ENCODE measurements at places on chromosomes 4 and X.
A peak's percentile ranks its signal among the peaks of the same experiment; 100 is the strongest.

GRCh38 chr4:8244931-8245460 lies 24.6 kb upstream of the HTRA3 start:
- DNase-seq, result no peak

- peak; percentile 41 for DNase-seq
These were observed 27.2 kb downstream of the HTR2C start for GRCh38 chrX:114611018-114611619.

- no peak for DNase-seq
These were observed 191.7 kb upstream of the RASGEF1B start for GRCh38 chr4:81663368-81663767.

GRCh38 chrX:100477958-100478357 lies 67.9 kb upstream of the PCDH19 start:
- DNase-seq, result no peak

- DNase-seq, result no peak
These were observed 74.0 kb downstream of the GRIA2 start for GRCh38 chr4:157294575-157294974.

- no peak for DNase-seq
These were observed 45.0 kb downstream of the PDHA1 start for GRCh38 chrX:19388741-19389140.

GRCh38 chr4:188275686-188276085 lies 136.4 kb downstream of the TRIML1 start:
- no peak for DNase-seq

GRCh38 chrX:34810916-34811315 lies 131.7 kb upstream of the FAM47B start:
- no peak for DNase-seq

DNA sequence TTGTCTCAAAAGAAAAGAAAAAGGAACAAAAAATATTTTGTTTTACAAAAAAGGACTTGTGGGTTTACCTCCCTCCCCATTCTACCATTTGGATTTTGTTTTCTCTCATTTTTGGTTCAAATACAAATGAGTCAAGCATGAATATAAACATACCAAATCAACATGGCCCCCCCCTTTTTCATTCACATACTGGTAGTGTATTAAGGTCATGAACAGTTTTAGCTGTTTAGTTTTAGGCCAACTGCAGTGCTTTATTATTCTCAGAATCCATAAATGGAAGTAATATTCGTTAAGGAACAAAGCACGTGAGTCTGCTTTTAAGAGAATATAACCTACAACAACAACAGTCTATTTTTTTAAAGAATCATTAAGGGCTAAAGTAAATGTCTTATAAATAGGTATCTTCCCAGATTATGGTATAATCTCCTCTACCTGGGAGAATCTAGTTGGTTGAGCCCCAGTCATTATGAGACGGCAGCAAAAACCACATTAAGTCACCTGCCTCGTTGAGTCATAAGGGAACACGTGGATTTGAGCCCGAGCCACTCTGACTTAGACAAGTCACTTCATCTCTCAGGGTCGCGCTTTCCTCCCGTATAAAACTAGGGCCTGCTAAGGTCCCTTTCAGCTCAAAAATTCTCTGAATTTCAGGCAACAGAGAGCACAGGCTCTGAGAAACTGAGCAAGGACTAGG lies 26.7 kb downstream of the BCLAF3 start:
- DNase-seq, result no peak

DNA sequence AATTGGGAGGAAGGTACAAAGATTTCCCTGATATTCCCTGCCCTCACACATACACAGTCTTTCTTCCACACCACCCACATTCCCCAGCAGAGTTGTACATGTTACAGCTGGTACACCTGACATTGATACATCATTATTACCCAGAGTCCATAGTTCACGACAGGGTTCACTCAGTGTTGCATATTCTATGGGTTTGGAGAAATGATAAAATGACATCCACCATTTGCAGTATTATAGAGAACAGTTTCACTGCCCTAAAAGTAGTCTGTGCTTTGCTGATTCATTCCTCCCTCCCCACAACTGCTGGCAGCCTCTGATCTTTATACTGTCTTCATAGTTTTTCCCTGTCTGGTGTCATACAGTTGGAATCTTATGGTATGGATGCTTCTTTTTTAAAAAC lies 15.0 kb downstream of the AGA start:
- no peak for DNase-seq

GRCh38 chrX:106247162-106247561 lies 79.1 kb downstream of the PWWP3B start:
- DNase-seq, result no peak

DNA sequence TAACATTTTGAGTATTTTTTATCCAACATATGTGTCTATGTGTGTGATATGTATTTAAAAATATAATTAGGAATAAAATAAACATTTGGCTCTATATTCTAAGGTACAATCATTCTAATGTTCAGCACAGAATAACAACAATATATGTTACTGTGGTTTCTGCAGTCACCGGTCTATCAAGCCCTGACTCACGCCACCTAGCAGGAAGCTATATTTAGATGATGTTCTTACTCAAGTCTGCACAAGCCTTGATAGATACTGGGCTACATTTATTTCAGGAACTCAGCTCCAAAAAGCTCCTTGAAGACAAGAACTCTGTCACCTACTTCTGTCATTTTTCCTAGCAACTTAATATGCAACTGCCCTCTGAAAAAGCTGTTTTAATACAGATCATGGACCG lies 152.0 kb upstream of the FTHL17 start:
- peak; percentile 30 for DNase-seq

GRCh38 chrX:123263747-123264146 lies 79.7 kb downstream of the GRIA3 start:
- DNase-seq, result no peak

DNA sequence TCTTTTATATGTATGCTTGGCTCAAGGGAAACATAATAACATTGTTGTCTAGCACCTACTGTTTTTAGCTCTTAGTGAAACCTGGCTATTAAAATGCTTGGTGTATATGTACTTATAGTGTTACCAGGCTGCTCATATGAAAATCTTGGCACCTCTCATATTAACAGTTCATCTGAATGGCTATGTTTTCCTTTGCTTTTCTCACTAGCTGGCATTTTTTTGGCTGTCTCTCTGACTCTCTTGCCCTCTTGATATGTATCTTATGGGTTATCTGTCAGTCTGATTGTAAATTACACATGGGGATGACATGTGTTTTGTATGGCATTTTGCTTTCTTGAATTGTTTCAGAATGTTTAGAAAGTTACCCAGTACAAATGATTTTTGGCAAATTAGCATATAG lies 158.0 kb downstream of the ARHGAP24 start:
- DNase-seq, result no peak

GRCh38 chrX:22300130-22300529 lies 27.4 kb downstream of the CBLL2 start:
- DNase-seq, result peak; percentile 0

- DNase-seq, result peak; percentile 4
These were observed 37.5 kb downstream of the USP9X start for GRCh38 chrX:41122664-41123257.

DNA sequence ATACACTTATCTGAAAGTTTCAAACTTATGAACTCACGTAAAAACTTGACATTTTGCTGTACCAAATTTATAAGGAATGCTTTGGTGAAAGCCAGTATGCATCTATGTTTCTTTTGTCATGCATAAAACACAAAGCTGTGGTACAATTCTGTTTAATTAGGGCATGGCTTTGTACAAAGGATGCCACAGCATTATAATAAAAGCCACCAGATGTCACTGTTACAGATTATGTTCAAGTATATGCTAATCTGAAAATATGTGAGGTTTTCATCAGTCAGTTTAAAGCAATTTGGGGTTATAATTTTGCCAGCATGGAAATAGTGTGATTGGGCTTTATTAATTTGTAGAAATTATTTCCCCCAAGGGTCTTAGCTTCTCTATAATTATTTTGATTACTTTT lies 69.0 kb downstream of the ATOH1 start:
- no peak for DNase-seq

GRCh38 chr4:86338989-86339388 lies 20.9 kb downstream of the MAPK10 start:
- DNase-seq, result no peak

DNA sequence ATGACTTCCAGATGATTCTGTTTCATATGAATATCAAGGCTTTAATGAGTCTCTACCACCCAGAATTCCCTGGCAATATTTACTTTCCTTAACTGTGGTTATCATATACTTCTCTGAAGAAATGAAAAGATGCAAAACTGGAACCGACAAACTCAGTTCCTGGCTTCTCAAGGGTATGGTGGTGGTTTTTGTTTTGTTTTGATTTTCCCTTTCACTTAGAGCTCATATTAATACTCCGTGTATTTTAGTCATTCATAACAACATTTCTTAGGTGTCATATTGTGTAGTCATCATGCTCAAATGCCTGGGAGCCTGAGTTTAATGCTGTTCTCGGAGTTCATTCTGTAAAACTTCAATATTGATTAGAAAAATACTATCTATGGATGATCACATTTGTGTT lies 665 bp downstream of the TRPC5OS start:
- DNase-seq, result no peak

- no peak for DNase-seq
These were observed 10.4 kb downstream of the FAM53A start for GRCh38 chr4:1673671-1674070.

GRCh38 chr4:80072228-80072743 lies 743 bp downstream of the ANTXR2 start:
- peak; percentile 50 for DNase-seq

- no peak for DNase-seq
These were observed 47.9 kb downstream of the STARD8 start for GRCh38 chrX:68695206-68695845.

GRCh38 chr4:115370012-115370411 lies 256.6 kb upstream of the NDST4 start:
- DNase-seq, result no peak

DNA sequence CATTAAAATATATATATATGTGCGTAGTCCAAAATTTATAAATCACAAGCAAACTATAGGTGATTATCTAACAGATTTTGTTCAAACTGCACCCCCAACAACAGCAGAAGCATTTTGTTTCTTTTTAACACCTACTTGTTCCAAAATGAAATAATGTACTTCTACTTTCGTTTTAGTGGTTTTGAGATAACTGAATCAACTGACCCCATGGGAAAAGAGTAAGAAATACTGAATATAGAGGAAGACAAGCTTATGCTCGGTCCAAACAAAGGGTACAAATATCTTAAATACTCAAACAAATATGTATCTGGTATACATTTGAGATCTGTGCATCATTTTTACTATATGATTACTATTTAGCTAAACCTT lies 22.4 kb downstream of the MAP7D3 start:
- no peak for DNase-seq

DNA sequence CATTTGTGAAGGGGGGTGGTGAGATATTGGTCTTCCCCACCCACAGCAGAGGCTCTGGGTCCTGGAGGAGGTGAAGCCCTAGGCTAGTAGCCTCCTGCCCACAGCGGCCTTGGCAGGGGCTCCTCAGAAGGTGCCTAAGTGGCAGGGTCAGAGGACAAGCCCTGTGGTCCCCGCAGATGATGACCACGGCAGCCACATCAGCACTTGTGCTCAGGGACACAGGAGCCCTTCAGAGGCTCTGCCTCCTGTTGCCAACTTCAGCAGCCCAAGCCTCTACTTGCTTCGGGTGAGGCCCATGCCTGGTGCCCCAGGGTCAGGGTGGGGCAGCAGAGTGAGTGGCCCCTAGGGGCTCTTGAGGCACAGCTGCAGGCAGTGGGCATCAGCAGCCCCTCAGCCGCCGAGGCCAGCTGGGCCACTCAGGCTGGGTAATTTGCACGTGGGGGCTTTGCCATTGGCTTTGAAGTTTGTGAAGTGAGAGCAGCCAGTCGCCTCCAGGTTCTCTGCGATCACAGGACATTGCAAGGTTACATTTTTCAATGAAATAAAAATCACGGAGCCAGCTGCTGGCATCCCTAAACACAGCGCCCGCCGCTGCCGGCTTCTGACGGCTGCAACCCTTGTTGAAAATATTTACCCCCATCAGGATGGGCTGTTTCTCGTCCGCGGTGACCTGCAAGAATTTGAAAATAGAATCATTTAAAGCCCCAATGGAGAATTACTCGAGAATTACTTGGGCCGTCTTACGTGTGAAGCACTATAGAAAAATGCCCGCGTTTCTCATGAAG lies 108.5 kb downstream of the HMX1 start:
- DNase-seq, result no peak

- no peak for DNase-seq
These were observed 11.3 kb downstream of the SMIM10L2A start for GRCh38 chrX:135432881-135433521.

DNA sequence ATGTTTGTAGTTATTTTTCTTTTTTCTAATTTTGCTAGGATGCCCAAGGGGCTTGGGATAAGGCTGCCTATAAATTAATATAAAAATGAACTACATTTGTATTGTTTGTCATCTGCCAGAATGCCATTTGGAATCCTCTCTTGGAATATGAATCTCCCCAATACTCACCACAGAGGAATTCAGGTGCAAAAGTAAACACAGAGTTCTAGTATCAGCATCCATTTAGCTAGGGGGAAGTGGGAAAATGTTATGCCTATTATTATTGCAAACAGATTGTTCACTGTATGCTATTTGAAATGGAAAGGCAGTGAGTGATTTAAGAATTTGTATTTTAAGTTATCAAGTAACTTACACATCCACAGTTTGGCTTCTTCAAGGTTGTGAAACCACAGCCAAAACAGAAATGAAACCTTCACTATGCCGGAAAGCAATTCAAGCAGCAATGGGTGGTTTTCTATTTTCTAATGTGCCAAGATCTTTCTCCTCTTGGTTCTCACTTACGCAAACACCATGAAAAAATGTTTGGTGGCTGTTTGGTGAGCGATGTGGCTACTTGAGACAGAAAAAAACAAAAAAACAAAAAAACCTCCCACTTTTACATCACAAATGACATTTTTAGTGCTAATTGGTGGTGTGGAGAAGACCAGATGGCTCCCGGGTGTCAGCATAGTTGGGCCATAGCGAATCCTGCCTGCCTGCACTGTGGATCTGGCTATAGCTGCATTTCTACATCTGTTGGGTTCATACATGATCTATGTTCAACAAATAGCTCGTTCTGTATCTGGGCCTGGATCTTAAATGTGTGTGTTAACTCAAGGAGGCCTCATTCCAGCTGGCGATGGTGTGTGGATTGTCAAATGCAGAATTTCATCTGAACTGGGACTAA lies 200.8 kb upstream of the GIMD1 start:
- no peak for DNase-seq

DNA sequence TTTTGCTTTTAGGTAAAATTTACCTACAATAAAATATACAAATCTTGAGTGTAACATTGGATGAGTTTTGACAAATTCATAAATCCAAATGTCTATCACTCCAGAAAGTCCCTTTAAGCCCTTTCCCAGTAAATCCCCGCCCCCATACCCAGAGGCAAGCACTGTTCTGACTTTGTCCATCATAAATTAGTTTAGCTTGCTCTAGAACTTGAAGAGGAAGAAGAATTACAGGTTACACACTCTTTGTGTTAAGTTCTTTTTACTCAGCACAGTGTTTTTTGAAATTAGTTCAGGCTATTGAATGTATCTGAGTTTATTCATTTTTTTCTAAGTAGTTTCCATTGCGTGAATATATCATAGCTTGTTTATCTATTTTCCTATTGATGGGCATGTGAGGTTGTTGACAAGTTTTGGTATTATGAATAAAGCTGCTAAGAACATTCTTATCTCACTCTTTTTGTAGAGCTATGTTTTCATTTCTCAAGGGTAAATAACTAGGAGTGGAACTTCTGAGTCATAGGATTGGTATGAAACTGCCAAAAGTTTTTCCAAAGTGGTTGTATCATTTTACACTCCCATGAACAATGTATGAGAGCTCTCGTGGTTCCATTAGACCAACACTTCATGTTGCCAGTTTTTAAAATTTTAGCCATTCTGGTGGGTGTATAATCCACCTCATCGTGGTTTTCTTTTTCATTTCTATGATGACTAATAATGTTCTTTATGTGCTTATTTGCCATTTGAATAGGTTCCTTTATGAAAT lies 22.4 kb upstream of the HPSE start:
- peak; percentile 24 for DNase-seq
